ENCODE measurements at places on chromosomes 11 and 22.

DNA sequence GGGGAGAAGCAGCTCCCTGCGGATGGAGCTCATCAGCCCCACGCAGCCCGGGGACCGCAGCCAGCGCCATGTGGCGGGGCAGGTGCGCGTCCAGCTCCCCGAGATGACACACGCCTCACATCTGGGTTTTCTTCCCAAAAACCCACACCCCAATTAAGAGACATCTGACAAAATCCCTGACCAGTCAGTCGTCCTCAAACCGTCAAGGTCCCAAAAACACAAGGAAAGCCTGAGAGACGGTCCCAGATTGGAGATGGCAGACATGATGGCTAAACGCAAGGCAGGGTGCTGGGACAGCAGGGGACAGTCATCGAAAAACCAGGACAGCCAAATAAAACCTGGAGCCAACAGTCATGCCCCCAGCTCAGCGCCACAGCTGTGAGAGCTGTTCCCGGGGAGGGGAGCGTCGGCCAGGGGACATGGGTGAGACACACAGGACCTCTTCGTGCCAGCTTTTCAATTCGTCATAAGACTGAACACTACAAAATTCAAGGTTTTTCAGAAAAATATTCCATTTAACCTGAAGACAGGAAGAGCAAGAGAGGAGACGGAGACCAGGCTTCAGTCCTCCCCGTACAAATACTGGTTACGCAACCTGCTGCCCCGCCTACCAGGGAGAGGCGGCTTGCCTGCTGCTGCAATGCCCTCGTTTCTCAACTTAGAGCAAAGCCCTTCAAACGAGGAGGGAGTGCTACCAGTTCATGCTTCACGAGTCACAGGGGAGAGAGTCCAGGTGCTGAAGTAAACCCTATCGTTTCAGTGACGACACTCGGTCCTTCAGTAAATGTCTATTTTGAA lies 10.5 kb downstream of the TOLLIP start:
- ATAC-seq = no peak

DNA sequence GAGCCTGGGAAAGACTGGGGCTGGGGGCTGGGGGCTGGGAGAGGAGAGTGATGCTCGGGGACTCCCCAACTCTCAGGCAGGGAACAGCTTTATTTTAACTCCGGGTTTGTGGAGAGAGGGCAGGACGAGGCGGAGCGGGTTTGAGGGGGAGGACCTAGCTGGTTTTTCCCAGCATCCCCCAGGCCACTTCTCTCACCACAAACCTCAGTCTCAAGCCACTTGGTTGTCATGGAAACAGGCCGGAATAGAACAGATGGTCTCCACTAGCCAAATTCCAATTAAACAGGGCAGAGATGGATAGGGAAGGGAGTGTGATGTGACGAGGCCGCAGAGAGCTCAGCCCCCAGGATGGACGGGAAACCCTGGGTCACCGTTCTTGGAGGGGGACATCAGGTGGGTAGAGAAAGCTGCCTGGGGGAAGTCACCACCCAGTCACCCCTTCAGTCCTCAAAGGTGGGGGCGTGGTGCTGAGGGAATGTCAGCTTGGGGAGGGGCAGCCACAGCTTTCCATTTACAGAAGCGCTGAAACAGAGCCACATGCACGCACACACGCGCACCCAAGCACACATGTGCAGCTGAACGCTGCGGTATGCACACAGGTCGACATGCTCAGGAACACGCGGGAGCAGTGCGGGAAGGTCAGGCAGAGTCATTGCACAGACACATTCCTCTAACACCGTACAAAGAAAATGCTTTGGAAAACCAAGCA lies 19.2 kb downstream of the NECTIN1 start:
- ATAC-seq = no peak

GRCh38 chr11:132414451-132414850 lies 1044.0 kb downstream of the NTM start:
- ATAC-seq = no peak

- ATAC-seq = no peak
These were observed 530.2 kb downstream of the DLG2 start for GRCh38 chr11:85096939-85097338.
